Bone marrow (tissue), 2 donors: ENCODE measurements at places on chromosomes 12 and 14.

GRCh38 chr12:131894981-131895639 lies 688 bp downstream of the ULK1 start:
- DNase-seq, result no peak

- DNase-seq, result no peak
These were observed 1.3 kb upstream of the NR2C1 start for GRCh38 chr12:95074766-95075165.

DNA sequence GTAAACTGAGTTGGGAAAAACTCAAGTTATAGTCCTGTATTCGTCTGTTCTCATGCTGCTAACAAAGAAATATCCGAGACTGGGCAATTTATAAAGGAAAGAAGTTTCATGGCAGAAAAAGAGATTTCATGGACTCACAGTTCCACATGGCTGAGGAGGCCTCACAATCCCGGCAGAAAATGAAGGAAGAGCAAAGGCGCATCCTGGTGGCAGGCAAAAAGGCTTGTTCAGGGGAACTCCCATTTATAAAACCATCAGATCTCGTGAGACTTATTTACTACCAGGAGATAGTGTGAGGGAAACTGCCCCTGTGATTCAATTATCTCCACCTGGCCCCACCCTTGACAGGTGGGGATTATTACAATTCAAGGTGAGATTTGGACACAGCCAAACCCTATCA lies 292.6 kb upstream of the SYT1 start:
- no peak for DNase-seq

DNA sequence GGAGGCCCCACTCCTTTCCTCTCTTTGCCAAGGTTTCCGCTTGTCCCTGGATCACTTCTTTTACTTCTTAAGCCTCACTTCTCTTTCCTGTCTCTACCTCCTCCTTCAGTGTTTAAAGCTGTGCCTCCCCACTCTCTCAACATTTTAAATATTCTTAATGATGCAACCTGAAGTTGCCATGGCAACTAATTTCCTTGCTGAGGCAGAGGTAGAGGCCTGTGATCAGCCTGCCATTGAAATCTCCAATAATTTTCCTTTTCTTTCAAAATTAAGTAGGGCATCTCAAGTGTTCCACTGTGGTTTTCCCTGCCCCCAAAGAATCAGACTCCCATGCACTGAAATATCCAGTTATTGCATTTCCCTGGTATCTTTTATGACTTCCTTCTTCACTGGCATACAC lies 108.6 kb upstream of the VRK1 start:
- DNase-seq, result no peak

GRCh38 chr14:49303946-49304516 lies 282.1 kb downstream of the RPS29 start:
- no peak for DNase-seq
